Fibroblast of mammary gland (primary cell): ENCODE measurements at places on chromosomes 3 and 15.

DNA sequence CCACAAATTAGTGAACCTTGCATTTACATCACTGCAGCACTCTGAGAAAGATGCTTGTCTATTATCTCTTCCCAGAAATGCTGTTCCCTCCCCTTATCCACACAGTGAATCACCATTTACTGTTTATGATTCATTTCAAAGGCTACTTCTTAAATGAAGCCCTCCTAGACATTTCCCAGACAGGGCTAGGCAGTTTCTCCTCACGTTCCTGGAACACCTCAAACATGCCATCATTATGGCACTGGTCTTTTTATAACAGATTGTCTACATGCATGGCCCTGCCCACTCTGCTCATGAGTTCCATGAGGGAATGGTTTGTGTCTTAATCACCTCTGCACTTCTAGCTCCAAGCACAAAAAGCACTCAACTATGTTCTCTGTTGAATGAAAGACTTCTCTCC, 32.2 kb upstream of the TM2D3 start:
- DNase-seq, result peak; percentile 83

GRCh38 chr3:26625187-26625586, 2.6 kb downstream of the LRRC3B start:
- DNase-seq, result no peak

DNA sequence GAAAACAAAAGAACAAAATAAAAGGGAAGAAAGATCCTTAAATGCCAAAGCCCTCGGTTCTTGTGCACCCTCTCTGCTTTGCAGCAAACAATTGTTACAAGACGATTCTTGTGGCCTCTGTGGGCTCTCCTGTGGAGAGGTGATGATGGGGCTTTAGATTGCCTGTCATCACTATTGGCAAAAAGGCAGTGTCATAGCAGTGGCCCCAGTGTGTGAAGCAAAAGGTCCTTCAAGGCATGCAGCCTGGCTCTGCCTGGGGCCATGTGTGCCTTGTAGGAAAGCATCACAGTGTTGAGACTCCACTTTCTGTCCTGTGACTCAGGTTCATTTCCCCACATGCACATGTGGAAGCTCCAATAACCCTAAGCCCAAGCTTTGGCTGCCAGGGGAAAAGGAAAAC, 43.7 kb downstream of the POC1A start:
- DNase-seq, result no peak

DNA sequence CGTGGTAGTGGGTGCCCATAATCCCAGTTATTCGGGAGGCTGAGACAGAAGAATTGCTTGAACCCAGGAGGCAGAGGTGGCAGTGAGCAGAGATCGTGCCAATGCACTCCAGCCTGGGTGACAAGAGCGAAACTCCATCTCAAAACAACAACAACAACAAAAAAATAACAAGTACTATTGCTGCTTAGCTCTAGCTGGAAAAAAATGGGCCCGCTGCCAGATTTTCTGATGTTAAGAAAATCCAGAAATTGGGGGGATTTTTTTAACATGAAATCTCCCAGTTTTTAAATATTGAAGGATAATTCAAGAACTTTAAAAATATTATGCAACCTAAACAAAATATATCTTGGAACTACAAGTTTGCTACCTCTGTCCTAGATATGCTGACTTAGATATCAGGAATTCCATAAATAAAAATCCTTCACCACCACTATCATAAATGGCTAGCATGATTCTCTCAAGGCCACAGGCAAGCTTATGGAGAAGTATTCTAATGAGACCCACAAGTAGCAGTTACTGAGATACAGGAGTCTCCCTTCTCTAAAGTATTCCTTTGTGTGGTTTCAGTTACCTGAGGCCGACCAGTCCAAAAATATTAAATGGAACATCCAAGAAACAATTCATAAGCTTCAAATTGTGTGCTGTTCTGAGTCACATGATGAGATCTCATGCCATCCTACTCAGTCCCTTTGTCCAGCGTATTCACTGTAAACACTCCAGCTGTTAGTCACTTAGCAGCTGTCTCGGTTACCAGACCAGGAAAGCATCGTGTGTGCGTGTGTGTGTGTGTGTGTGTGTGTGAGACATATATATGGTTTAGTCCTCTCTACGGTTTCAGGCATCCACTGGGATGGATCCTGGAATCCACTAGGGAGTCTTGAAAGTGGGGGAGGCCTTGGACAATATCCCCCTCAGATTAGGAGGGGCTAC, 277.2 kb downstream of the TBL1XR1 start:
- DNase-seq, result peak; percentile 56

DNA sequence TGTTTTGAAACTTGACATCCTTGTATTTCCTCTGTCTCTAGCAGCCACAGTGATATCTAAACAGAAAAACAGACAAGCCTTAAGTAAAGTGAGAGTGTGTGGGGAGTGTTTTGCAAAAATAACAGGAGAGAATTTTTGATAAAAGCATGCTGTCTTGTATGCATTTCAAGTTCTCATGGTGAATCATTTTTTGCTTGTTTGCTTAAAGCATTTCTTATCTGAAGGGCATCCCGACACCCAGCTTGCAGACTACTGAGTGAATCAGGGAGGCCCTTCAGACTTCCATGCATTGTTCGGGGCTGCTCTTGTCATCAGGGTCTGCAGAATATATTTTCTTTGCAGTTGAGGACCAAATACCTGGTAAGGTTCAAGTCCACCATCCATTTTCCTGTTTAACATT, 8.5 kb downstream of the CGNL1 start:
- no peak for DNase-seq

GRCh38 chr15:25554640-25555039, 115.8 kb upstream of the UBE3A start:
- DNase-seq, result no peak
